ENCODE measurements at places on chromosomes 13 and 19. TPM values are rescaled to one million over a fixed set of nuclear protein-coding genes. Genes with fewer than 3 reads are reported as not detected.

LILRB1 gene
- polyA plus RNA-seq = 1.5 TPM

- no peak for DNase-seq
These were observed 9.5 kb upstream of the KLK14 start for GRCh38 chr19:51091895-51092873.

- no peak for DNase-seq
These were observed 171.7 kb downstream of the LACC1 start for GRCh38 chr13:44051405-44051804.

GRCh38 chr13:111650626-111651025 lies 330.2 kb downstream of the TEX29 start:
- DNase-seq = no peak

DNA sequence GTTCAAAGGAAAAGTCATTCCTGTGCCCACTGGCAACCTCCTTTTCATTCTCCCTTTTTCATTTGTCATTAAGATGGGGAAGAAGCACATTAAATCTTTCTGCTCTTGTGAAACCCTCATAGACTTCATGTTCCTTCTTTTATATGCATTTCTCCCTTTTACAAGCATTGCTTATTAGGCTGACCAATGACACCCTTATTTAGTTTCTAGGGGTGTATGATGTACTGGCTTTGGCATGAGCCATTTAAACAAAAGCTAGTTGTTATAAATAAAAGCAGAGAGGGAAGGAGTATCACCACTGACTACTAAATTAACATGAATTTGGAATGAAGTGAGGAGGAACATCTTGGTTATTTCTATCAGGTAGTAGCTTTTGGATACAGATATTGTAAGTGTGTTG lies 68.2 kb upstream of the PCDH9 start:
- DNase-seq = no peak

GRCh38 chr19:39065928-39066327 lies 18.2 kb upstream of the ACP7 start:
- DNase-seq = no peak
